ENCODE measurements at places on chromosomes 2 and 18.

DNA sequence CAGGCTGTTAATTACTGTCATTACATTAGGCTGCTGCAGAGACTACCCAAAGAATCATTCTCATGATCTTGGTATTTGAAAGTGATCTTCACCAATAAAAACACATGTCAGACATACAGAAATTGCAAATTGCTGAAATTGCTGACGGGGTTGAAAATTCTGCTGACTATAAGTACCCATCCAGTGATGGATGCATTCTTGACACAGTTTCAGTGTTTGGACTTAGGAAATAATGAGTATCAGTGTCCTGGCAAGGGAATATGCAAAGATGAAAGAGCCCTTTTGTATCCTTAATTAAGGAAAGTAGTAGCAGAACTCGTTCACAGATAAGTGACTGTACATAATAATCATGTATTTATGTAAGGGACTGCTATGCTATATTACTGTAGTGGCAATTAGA, 221.1 kb upstream of the ATP5MC3 start:
- no peak for DNase-seq

DNA sequence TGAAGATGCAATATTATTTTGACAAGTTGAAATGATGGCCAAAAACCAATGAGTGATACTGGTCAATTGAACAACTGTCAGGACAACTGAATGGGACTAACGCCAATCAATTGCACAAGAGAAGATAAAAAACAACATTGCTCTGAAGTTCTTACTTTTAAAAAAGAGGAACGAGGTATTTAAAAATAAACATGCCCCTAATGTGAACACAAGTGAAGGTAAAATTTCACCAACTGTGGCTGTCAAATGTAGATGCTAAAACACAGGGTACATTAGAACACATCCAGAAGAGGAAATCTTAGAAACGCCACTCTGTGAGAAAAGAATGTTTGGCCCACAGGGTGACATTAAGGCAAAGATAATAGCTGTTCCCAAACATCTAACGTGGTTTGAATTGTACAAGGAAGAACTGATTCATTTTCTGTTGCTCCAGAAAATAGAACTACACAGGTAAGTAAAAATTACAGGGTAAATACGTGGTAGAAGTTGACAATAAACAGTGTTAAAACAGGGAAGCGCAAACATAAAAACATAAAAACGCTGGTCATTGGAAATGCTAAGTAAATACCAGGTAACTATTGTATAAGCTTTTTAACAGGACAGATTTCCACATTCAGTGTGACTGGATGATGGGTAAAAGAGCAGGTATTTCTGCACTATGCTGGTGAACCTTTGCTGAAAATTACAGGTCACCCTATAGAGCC, 20.3 kb downstream of the LONRF2 start:
- no peak for DNase-seq

DNA sequence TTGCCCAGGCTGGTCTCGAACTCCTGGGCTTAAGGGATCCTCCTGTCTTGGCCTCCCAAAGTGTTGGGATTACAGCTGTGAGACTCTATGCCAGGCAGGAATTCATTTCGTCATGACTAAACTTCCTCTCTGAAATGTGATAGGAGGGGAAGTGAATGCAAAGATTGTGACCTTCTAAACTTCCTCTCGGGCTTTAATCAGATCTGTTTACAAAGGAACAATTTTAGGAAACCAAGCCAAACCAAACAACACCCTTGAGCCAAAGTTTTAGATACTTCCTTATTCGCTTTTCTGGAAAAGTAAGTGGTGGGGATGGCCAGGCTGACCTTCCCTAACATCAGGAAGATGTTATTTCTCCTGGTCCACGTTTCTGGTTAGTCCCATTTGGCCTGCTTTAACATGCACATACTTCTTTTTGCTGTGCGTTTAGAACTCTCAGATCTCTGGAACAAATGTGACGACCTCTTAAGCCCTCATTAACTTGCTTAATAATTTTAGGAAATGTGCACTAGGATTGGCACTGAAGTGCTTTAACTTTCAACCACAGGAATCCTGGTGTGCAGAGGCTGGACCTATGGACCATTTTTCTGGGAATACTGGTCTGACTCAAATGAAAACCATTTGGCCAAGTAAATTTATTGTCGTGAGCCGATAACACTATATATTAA, 33.2 kb upstream of the YES1 start:
- DNase-seq = no peak

DNA sequence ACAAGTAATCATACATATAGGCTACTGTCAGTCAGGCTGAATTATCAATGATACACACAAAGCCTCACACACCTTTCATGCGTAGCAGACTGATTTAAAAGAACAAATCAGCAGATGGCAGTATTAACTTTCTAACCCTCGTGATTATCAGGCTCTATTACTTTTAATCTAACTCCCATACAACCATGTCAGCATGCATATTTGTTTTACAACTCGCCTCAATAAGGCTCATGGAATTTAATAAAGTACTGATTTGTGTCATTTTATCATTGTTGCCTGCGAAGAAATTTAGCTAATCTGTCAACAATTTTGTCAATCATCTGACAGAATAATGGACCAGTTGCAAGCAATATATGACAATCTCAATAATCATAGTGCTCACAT, 82.8 kb downstream of the SLC25A12 start:
- no peak for DNase-seq

DNA sequence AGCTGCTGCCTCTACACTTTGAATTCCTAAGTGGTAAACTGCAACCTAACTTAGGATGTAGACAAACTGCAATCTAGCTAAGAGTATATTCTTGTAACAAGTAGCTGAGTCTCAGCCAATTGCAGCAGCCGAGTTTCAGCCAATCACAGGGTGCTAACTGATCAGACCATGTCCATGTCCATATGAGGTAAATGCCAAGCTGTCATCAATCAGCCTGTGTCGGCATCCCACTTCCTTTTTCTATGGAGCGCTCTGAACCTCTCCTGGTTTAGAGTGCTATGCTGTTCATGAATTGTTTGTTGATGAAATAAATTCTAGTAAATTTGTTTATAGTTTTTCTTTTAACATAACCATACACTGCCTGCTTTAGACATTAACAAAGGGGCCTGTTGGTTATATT, 408.8 kb downstream of the NBAS start:
- DNase-seq = no peak

DNA sequence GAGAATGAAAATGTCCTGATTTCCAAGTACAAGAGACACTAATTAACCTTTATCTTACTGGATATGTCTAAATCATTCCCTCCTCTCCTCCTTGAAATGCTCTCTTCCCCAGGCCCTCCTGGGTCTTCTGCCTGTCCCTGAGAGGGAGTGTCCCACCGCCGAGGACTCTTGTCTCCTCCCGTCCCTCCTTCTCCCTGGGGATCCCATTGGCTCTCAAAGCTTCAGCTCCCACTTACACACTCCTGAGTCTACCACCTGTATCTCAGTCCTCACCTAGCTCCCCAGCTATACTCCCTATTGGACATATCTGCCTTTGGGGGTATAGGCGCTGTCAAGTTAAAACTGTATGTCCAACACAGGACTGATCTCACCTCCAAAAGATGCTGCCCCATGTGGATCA, 116.1 kb downstream of the TMEM163 start:
- no peak for DNase-seq

- no peak for DNase-seq
Observed at GRCh38 chr2:106977717-106978116, 91.8 kb upstream of the ST6GAL2 start.

DNA sequence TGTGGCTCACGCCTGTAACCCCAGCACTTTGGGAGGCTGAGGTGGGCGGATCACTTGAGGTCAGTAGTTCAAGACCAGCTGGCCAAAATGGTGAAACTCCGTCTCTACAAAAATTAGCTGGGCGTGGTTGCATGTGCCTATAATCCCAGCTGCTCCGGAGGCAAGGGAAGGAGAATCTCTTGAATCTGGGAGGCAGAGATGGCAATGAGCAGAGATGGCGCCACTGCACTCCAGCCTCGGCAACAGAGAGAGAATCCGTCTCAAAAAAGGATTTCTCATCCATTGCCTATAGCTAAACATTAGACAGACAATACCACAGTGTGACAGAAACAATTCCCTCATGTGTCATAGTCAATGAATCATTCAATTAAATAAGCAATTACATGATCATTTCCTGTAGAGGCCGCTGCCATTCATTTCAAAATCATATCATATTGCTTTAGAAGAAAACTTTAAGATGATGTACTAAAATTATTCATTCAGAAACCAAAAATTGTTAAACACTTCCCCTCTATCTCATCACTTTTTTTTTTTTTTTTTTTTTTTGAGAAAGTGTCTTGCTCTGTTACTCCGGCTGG, 69.5 kb upstream of the TGIF1 start:
- DNase-seq = no peak

- no peak for DNase-seq
Observed at GRCh38 chr2:215705771-215706361, 270.0 kb upstream of the FN1 start.

DNA sequence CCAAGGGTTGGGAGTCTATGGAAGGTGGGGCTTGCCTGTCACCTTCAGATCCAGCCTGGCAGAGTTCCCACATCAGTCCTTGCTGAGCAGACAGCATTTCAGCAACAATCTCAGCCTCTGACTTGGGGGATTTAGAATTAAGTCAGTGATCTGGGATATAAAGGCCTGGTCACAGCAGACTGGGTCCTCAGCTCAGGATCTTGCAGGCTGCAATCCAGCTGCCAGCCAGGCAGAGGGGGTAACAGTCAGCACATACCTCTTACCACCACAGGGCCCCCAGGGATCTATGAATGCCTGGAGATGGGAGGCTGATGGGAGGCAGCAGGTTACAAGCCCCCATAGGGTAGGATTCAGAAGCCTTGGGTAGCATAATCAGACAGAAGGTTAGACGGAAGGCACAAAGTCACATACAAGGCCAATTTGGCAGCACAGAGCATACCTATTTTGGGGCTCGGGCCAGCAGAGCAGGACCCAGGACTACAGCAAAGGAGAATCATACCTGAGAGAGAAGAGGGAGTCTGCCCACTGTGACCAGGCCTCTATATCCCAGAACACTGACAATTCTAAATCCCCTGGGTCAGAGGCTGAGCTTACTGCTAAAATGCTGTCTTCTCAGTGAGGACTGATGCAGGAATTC, 163.5 kb downstream of the MTCL1 start:
- no peak for DNase-seq

- DNase-seq = no peak
Observed at GRCh38 chr2:95700519-95700918, 108.7 kb downstream of the TRIM43 start.

DNA sequence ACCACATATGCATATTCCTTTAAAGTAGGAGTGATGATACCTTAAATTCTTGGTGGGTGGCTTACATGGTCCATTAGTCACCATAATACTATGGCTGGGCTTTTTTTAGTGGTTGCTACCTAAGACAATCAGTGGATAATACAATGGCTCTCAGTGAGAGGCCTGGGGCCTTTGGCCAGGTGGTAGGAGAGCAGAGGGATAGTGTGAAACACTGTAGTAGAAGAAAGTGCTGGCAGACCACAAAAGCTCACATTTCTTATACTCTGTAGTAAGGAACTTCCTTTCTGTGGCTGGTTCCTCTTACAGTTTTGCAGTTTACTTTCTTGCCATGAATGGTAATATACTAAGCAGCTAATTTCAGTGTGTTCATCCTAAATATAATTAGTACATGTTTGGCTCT, 583.5 kb downstream of the XIRP2 start:
- no peak for DNase-seq

- DNase-seq = no peak
Observed at GRCh38 chr18:37846996-37847395, 281.4 kb upstream of the CELF4 start.

DNA sequence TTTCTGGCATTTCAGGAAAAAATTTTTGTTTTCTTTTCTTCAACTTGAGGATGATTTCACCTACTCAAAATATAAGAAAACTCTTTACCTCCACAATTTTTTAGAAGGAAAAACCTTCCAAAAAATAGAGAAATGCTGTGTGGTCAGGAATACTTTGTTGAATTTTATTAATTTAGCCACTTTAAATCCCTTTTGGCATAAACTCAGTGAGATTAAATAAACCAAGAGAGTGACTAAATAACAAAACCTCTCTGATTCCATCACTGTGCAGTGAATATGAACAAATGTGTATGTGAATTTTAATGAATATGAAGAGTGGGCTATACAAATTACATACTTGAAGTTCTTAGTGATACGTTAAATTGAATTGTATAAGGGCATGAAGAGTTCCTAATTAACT, 25.8 kb upstream of the CYTIP start:
- DNase-seq = no peak

DNA sequence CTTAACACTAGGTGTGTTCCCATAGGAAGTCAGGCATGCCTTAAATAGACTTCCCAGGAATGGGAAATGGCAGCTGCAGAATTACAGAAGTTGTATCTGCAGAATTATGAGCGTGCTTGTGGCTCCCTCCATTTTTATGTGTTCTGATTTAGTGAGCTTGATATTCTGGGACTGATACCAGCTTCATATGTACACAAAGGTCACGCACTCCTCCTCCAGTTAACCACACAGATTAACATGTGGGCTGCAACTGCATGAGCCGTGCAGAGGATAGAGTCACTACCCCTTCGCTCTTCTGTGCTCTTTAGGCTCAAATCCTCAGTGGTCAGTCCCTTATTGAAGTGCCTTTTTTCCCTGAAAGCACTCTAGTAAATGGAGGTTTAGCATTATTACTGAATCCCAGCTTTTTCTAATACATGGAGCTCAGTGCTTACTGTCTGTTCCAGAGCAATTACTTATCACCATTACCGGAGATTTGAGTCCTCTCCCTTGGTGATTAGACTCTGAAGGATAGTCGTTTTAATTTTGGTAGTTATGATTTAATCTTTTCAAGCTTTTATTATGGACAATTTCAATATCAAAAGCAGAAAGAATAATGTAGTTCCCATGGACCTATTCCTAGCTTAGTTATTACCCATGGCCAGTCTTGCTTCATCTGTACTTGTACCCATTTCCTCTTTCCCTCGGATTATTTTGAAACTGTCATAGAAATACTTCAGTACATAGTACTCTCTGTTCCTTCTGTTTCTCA, 238.3 kb downstream of the PRKCE start:
- no peak for DNase-seq

GRCh38 chr18:32445846-32446245, 24.8 kb downstream of the GAREM1 start:
- no peak for DNase-seq

- DNase-seq = no peak
Observed at GRCh38 chr2:185014076-185014475, 415.7 kb downstream of the ZNF804A start.

DNA sequence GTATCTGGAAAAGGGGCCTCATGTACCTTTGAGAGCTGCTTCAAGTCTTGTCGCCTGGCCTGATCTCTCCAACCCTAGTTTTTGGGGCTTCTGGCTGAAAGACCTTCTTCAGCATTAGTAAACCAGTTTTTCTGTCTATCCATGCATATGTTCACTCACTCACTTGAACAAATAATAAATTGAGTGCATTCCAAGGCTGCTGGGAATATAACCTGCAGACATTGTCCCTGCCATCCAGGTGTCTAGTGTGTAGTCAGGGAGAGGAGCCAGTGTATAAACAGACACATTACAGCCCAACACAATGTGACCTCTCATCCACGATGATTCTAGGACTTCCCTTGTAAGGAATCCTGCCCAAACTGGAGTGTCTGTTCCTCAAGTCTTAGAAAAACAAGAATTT, 262.1 kb downstream of the PRKCE start:
- DNase-seq = no peak

Data from stimulated activated naive CD4-positive, alpha-beta T cell (primary cell).